AG09319 (cell line): ENCODE measurements at places on chromosomes 12 and 14.

DNA sequence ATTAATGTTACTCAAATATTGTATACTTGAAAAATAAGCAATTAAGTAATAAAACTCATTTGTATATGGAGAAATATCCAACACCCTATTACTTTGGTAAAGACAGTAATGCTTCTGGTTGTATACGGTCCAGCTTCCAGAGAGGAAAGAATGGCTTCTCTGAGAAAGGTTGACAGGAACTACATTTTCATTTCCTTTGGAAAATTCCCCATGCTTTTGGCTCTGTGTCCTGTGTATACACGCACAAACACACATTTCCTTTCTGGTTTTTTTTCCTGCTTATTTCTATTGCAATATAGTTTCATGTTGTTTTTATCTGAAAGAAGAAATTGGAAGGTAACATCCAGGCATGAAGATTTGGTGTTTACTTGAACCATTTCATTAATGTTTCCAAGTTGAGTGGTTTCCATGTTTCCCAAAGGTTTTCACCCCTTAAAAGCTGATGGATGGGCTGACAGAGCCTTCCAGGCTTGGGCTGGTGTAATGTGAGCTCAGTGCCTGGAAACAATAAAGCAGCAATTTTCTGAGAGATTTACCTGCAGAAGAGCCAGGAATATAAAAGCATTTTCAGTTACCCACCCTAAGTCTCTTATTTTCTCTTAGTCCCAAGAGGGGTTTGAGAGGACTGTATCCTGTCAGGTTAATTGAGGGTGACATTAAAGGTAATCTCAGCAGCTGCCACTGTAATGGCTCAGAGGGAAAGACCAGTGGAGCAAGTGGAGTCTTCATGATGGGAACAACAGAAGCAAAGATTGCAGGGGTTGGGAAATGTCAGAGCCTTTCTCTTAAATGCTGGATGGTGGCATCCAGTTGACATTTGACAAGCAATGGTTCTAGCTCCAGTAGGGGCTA, 33.4 kb upstream of the TMTC1 start:
- no peak for DNase-seq

- DNase-seq, result no peak
Observed at GRCh38 chr14:89158701-89159100, 258.3 kb downstream of the FOXN3 start.

DNA sequence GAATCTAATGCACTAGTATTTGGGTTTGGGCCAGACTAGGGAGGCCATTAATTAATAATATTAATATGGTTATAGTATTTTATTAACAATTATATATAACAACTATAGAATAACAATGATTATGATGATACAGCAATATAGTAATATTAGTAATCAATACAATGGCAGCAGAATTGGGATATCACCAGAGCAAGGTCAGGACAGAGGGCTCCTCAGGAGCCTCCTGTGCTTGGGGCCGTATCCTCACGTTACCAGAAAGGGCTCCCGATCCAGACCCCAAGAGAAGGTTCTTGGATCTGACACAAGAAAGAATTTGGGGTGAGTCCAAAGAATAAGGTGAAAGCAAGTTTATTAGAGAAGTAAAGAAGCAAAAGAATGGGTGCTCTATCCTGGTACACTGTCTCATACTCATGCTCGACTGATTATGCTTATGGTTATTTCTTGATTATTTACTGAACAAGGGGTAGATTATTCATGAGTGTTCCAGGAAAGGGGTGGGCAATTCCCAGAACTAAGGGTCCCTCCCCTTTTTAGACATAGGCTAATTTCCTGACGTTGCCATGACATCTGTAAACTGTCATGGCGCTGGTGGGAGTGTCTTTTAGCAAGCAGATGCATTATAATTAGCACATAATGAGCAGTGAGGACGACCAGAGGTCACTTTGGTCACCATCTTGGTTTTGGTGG, 61.6 kb downstream of the RIN3 start:
- DNase-seq, result no peak

GRCh38 chr14:69850086-69850735, 29.0 kb upstream of the SMOC1 start:
- no peak for DNase-seq

GRCh38 chr12:49811961-49812401, 16.2 kb downstream of the NCKAP5L start:
- no peak for DNase-seq

DNA sequence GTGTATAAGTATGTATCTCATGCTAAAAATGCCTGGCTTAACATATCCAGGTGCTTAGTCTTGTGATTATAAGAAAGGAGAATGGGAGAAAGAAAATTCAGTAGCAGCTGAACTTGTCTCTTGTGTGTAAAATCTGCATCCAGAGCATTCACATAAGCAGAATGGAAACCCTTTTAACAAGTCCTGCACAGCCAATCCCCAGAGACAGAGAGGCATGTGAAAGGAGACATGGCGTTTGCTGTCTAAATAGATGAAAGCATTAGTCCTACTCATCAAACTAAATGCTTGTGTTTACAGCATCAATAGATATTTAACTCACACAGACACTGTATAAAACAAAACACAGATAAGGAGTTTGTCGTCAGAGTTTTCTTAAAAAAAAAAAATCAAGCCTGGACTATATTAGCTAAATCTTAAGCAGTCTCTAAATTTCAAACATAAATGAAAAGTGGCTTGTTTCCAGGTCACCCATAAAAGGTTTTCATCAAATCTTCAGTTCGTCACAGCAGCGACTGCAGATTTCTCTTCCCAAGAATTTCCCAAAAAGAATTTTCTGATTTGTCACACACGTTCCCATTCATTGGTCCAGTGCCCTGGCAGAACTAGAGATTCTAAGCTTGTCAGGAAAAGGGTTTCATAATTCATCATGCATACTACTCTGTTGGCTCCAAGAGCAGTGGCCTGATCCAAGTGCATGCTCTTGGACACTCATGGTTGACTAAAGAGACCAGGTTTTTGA, 249.2 kb downstream of the BTG1 start:
- DNase-seq, result no peak

- no peak for DNase-seq
Observed at GRCh38 chr12:24256684-24257083, 307.2 kb upstream of the SOX5 start.

GRCh38 chr14:89248411-89249064, 168.5 kb downstream of the FOXN3 start:
- no peak for DNase-seq

DNA sequence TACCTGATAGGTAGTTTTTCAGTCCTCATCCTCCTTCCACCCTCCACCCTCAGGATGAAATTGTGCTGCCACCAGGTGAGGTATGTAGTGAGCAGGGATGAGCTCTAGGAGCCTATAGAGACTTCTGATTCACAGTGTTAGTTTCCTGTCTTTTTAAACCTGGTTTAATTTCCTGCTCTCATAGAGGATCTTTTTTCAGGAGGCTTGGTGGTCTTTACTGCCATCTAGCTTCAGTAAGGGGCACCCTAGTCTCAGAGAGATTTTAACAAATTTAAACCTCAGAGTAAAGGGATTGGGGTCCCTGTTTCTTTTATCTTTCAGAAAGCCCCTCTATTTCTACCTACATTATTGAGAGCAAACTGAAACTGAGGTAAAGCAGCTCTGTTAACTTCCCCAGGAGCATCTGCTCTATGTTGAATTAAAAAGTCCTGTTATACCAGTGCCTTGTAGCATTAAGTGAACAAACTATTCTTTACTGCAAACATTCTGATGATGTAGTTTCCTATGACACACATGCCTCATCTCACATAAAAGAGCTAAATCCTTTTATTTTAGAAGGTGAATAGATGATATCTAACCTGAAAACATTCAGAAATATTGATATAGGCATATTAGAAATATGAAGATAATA, 172.2 kb upstream of the DDHD1 start:
- DNase-seq, result no peak

GRCh38 chr12:117051380-117051779, 47.8 kb downstream of the TESC start:
- DNase-seq, result no peak

GRCh38 chr12:49455501-49455900, 83.3 kb upstream of the KCNH3 start:
- DNase-seq, result no peak

DNA sequence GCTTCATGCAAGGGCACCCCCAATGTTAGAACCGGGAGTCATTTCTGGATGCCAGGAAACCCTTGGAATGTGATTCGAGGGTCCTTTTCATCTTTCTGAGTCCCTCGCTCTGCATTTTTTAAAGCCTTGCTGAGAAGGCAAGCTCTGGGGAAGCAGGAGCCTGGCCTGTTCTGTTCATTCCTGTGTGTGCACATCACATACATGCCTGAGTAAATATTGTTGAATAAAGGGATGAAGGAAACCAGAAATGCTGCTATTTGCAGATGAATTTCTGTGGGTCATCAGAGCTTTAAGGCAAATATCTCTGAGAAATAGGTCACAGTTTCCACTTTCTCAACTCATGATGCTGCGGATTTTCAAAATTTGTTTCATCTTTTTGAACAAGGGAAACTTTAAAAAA, 170.1 kb downstream of the PAH start:
- no peak for DNase-seq
